ENCODE measurements at places on chromosomes 3 and 15.

GRCh38 chr3:73442152-73442551 lies 182.6 kb downstream of the PDZRN3 start:
- no peak for DNase-seq

- DNase-seq, result no peak
Observed at GRCh38 chr3:151234825-151235224, 31.8 kb upstream of the GPR171 start.

GRCh38 chr3:80734920-80735319 lies 967.1 kb upstream of the ROBO1 start:
- no peak for DNase-seq

DNA sequence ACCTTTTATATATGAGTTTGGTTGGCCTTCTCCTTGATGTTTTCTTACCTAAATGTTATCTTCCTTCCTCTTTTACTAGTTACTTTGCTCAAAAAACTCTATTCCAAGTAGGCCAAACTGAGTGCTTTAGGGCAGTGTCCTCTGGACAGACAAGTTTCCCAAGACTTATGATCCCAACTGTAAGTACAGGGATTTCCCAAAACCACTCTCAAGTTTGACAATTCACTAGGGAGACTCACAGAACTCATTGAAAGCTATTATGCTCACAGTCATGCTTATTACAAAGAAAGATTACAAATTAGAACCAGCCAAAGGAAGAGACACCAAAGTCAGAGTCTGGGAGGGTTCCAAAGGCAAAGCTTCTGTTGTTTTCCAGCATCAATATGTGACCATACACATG lies 534.2 kb upstream of the ALCAM start:
- DNase-seq, result no peak

GRCh38 chr3:148974726-148975125 lies 16.6 kb upstream of the GYG1 start:
- DNase-seq, result no peak

DNA sequence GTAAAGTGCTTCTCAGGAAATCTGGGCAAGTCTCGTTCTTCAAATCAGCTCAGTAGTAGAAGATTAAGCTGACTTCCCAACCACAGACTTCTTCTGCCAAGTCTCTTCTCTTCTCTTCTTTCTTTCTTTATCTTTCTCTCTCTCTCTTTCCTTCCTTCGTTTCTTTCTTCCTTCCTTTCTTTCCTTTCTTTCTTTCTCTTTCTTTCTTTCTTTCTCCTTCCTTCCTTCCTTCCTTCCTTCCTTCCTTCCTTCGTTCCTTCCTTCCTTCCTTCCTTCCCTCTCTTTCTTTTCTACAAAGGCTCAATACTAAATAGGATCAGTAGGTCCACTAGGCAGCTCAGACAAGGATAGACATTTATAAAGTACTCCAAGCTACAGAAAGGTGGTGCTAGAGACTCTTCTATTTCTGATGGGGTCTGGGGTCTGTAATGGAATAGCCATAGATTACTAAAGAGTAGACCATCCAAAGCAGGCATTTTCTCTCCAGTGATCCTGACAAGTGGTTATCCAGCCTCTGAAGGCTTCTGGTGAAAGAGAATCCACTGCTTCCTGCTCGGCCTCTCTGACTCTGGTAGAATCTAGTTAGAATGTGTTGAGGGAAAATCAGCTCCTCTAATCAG lies 100.8 kb downstream of the TPRG1 start:
- DNase-seq, result no peak

DNA sequence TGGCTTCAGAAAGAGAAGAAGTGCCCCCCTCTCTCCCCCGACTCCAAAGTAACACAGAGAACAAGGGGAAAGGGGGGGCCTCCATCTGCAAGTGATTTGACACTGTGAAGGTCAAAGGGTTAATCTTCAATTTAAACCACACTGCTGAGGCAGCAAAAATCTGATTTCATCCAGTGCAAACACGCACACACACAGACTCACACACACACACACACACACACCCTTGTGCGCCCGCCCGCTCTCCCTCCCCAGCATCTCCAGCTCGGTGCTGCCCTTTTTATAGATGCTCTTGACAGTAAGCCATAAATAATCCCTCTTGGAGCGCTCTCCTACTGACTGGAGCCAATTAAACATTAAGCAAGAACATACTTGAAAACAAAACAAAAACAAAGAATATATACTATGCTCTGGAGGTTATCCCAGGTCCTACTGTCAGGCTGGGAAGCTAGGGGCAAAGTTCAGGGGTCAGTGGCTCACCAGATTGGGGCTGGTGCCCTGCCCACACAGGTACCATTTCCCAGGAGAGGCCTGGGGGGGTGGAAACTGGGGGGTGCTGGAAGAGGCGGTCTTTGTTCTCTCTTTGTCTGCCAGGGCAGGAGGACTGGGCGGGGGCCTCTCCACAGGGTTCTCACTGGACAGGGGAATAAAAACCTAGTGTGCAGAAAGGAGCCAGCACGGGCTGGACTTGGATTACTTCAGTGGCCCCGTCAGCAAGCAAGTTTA lies 16.3 kb downstream of the BMF start:
- DNase-seq, result no peak

GRCh38 chr3:138687236-138687635 lies 78.7 kb downstream of the FAIM start:
- DNase-seq, result no peak
